ENCODE measurements at places on chromosomes 7 and 10.
A peak's percentile ranks its signal among the peaks of the same experiment; 100 is the strongest.

DNA sequence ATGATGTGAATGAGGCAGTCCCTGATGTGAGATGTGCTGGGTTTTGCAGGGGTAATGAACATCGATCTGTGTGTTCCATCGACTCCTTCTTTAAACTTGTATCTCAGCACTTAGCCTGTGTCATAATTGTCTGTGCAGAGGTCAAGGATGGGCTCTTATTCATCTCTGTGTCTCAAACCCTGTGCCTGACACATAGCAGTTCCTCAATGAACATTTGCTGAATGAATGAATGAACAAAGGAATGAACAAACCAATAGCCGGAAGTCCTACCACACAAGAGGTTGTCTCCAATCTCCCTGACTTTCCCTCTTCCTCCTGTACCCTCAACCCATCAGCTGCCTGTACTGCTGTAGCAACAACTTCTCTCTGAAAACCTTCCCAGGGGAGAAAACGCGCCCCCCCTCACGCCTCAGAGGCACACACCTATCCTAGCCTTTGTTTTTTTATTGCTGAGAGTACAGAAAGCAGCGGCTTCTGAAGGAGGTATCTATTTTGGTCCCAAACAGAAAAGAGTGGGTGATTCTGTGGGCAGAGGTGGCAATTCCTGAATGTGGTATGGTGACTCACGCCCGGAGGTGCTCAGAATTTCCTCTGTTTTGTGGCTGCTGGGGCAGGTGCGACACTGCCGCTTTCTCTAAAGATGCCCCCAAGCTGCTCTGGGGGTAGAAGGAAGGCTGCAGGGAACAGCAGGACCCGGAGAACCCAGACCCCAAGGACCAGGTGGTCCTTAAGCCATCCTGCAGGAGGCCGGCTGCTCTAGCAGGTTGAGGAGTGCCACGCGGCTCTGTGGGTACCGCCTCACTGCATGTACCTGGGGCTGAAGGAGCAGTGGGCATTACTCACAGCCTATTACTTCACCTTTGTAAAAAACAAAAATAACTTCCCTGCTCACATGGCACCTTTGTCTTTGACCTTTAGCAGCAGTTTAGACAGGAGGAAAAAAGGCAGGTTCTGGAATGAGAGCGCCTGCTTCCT lies 9.6 kb downstream of the IL2RA start:
- peak; percentile 46 for DNase-seq

DNA sequence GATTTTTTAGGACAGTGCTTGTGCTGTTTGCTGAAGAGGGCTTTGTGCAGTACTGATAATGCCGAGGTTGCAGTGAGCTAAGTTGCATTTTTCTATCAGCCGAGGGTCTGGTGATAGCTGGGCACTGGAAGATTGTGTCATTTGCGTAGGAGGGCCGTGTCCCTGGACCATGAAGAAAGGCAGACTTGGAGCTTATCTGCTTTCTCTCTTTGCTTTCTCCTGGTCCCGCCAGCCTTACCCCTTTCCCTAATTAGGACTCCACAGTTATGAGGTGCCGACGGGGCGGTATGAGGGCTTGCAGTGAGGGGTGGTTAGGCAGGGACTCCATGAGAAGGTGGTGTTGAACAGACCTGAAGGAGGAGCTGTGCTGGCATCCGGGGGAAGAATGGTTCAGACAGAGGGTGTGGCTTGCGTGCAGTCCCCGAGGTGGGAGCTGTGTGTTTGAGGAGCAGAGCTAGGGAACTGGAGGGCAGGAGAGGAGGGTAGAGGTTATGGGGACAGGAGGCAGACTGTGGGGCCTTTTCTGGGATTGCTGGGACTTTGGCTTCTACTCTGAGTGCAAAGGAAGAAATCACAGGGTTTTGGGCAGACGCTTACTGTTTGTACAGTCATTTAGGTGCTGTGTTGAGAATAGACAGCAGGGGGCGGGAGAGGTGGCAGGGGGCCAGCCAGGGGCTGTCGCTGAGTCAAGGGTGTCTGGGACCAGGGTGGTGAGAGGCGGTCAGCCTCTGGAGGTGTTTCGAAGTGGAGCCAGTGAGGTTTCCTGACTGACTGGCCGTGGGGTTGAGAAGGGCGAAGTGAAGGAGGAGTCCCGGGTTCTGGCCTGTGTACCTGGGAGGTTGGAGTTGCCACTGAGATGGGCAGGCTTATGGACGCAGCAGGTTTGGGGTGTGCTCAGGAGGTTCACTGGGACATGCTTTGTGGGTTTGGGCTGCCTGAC lies 43.4 kb downstream of the PRF1 start:
- DNase-seq = no peak

DNA sequence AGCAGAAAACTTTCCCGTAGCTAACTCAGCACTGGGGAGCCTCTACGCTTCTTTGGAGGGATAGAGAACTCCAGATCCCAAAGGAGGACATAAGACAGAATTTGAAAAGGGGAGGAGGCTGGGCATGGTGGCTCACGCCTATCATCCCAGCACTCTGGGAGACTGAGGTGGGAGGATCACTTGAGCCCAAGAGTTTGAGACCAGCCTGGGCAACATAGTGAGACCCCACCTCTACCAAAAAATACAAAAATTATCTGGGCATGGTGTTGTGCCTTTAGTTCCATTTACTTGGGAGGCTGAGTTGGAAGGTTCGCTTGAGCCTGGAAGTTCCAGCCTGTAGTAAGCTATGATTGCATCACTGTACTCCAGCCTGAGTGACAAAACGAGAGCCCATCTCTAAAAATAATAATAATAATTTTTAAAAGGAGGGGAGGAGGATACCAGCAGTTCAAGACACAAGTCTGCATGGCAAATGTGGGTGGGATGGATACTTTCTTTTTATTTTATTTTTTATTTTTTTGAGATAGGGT lies 165.9 kb upstream of the SH2B2 start:
- DNase-seq = no peak

GRCh38 chr7:24755541-24756407 lies 1.5 kb downstream of the GSDME start:
- DNase-seq = no peak

All from tibial artery (tissue), 4 donors.